ENCODE measurements at places on chromosomes 5 and 9.

DNA sequence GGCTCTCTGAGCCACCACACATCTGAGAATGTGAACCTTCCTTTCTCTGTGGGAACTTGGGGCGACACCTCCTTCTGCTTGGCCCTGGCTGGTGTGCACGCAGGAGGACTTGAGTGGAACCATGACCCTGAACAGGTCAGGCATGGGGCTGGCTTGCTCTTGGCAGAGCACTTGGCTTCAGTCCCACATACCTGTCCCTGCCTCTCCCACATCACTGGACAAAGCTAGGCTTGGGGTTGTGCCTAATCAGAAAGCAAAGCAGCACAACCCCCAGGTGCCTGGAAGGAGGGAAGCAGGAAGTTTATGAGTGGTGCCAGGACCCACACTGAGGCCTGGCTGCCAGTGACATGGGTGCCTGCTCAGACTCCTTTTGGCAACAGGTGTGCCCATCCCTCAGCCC is 13.2 kb downstream of the GADD45G start:
- DNase-seq = no peak

DNA sequence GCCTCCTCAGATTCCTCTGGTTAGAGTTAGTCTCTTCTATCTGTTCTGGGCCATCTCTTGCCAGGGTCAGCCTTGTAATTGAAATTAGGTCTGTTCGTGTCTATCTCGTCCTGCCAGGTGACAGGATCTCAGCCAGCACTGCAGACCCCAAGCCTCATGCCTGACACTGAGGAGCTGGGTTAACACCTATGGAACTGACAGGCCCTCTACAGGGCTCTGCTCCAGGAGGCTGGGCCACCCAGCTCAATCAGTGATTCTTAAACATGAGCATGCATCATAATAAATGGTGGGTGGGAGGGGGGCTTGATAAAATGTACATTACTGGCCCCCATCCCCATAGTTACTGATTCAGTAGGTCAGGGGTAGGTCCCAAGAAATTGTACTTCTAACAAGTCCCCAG is 103.4 kb downstream of the PSD2 start:
- DNase-seq = no peak

- no peak for DNase-seq
These were observed 151.4 kb upstream of the FSTL4 start for GRCh38 chr5:133763744-133764143.

- no peak for DNase-seq
These were observed 219.8 kb downstream of the ACTL7B start for GRCh38 chr9:108636013-108636412.

- no peak for DNase-seq
These were observed 333.7 kb downstream of the CWC27 start for GRCh38 chr5:65102371-65102975.

DNA sequence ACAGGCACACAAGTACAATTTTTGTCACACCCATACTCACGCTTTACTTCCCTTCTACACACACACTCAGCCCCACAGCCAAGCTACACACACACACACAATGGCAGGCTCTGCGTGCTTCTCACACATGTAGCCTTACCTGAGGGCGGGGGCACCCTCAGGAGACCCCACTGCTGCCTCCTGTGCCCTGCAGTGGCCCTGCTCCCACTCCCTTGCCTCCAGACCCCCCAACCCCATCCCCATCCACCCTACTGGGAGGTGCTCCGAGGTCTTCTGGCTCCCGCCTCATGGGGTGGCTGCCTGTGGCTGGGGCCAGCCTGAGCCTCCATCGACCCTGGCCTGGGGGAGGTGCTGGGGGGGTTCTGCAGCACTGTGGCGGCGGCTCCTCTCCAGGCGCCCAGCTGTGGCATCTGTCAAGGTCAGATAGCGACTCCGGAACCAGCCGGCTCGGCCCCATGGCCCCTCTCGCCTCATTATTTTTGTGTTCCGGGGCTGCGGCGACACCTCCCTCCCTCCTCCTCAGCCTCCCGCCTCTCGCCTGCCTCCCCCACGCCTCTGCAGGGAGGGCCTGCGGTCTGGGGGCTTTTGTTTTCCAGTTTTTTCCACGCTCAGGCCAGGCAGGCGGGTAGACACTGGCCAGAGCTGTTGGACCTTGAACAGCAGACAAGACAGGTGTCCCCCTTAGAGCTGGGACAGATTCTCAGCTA is 21.7 kb downstream of the CXXC5 start:
- DNase-seq = peak; percentile 72

DNA sequence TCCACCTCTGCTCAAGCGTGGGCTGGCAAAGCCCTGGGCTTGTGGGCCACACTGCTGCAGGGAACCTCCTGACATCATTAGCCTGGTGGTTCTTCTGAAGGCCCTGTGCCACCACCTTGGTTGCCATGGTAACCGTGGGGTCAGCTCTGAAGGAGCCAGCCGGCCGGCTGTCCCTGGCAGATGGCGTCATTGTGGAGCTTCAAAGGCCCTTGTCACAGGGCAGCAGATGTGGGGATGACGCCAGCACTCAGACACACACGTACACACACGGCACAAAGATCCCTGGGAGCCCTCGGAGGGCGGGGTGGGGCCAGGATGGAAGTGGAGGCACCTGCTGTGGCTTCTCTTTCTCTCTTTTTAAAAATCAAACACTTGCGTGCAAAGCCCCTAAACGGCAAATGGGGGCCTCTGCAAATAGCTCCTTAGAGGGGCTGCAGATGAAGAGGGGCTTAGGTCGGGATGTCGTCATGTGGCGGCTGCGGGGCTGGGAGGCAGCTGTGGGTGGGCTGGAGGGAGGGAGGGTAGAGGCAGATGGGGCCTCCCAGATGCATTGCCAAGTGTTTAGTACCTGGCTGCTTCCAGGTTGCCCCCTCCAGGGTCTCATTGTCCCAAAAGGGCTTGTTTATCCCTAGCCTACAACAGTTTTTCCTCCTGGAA is 19.5 kb upstream of the RPL26L1 start:
- no peak for DNase-seq

GRCh38 chr5:2754581-2755075 is 3.2 kb upstream of the IRX2 start:
- DNase-seq = no peak

DNA sequence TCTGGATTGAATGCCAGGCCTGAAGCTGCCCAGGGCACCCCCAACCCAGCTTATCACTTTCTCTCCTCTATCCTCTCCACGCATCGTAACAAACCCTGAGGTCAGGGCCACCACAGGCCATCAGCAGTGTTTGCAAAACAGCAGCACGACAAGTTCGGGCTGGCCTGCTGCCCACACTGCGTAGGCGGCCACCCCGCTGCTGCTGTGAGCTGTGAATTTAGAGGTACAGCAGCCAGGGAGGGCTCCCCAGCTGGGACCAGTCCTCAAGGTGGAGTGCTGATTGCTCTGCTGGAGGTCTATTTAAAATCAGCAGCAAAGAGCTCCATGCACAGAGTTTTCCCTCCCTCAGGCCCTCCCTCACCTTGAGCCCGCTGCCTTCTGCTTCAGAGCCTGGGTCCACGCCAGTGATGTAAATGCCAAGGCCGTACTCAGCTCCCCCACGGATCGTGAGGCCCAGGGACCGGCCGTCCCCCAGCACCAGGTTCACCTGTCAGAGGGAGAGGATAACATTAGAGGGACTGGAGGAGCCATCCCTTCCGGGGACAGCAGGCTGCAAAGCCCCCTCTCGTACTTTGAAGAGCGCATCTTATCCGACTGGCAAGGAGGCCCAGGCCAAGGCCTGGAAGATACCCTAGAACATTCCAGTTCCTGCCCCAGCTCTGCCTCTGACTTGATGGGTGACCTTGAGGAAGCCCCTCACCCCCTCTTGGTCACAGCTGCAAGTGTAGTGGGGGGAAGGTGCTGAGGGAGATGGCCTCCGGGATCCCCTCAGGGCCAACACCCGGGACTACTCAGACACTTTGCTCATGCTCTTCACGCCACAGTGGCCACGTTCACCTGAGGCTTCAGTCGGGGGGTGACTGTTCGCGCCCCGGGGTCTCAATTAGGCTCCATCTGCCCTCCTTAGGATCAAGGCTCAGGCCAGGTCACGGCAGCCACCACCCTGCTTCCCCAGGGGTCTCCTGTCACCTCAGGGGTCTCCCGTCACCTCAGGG is 39.1 kb downstream of the WHRN start:
- peak; percentile 41 for DNase-seq

All from activated CD8-positive, alpha-beta memory T cell treated with anti-CD3 and anti-CD28 coated beads, Interleukin-2, amount 50 U/mL, for 48 hours (primary cell).